Progenitor cell of endocrine pancreas (in vitro differentiated cells): ENCODE measurements at places on chromosomes 5 and 9. TPM values are rescaled to one million over a fixed set of nuclear protein-coding genes. Genes with fewer than 3 reads are reported as not detected.

The SLC36A3 gene
- not detected in 2 replicates for total RNA-seq

DNA sequence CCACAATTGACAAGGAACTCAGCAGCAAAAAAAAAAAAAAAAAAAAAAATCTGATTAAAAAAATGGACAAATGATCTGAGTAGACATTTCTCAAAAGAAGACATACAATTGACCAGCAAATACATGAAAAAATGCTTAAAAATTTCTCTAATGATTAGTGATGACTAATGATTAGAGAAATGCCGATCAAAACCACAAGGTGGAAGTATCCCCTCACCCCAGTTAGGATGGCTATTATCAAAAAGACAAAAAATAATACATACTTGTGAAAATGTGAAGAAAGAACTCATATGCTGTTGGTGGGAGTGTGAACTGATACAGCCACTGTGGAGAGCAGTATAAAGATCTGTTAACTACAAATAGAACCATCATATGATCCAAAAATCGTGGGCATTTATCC lies 245.3 kb downstream of the OSTF1 start:
- no peaks in the 10 kb centered on the region for H3K4me1 ChIP-seq
- H3K36me3 ChIP-seq: no peaks in the 10 kb centered on the region

GRCh38 chr9:134041649-134041962 lies 16.3 kb downstream of the BRD3OS start:
- no peaks in the 10 kb centered on the region for H3K4me1 ChIP-seq
- no peak overlapping the region for H3K4me3 ChIP-seq
- H3K27ac ChIP-seq: no peak overlapping the region
- no peaks in the 10 kb centered on the region for H3K27me3 ChIP-seq

DNA sequence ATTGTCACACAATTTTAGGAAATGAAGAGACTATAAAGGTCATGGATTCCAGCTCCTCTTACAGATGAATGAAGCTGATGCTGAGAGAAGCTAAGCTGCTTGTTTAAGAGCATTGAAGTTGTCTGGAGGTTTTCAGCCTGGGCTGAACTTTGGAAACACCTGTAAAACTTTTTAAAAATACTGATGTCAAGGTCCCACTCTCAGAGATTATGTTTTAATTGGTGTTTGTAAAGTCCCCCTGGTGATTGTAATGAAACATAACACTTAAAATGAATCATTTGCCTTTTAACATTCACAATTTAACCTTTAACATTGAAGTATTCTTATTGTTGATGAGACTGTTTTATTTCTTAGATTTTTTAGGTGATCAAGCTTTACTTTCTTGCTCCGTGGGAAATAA lies 16.4 kb downstream of the RAD23B start:
- H3K4me1 ChIP-seq: peaks cover 16% of the 10 kb centered on the region
- no peaks in the 10 kb centered on the region for H3K27me3 ChIP-seq
- no peak for DNase-seq
- H3K36me3 ChIP-seq: peaks cover 5% of the 10 kb centered on the region
- peak overlapping the region; percentile 10 for H3K27ac ChIP-seq
- H3K4me3 ChIP-seq: no peak overlapping the region

DNA sequence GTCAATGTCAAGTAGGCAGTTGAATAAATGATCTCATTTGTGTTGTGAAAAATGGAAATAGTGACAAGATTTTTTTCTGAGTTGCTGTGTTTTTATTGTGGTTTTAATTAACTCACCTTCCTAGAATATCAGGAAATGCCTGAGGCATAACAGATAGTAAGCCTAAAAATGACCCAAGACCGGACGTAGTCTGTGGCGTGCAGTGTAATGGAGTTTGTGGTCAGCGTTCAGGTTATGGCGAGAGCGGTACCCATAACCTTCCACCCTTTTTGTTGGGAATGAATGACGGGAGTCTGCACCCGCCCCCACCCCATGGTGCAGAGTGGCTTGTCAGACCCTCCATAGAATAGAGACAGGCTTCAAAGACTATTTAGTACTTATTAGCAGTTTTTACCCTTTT lies 119.3 kb downstream of the GALNT10 start:
- H3K4me1 ChIP-seq: peaks cover 4% of the 10 kb centered on the region
- H3K27ac ChIP-seq: no peak overlapping the region
- H3K4me3 ChIP-seq: no peak overlapping the region
- no peaks in the 10 kb centered on the region for H3K27me3 ChIP-seq
- peaks cover 9% of the 10 kb centered on the region for H3K36me3 ChIP-seq

DNA sequence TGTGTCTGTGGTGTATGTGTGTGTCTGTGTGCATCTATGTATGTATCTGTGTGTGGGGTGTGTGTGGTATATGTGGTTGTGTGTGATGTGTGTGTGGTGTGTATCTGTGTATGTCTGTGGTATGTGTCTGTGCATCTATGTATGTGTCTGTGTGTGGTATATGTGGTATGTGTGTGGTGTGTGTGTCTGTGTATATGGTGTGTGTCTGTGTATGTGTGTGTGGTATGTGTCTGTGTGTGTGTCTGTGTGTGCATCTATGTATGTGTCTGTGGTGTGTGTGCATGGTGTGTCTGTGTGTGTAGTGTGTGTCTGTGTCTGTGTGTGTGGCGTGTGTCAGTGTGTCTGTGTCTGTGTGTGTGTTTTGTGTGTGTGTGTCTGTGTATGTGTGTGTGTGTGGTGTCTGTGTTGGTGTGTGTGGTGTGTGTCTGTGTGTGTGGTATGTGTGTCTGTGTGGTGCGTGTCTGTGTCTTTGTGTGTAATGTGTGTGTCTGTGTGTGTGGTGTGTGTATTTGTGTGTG lies 121.9 kb upstream of the MVB12B start:
- no peaks in the 10 kb centered on the region for H3K36me3 ChIP-seq
- no peak for DNase-seq
- H3K27ac ChIP-seq: no peak overlapping the region
- H3K4me1 ChIP-seq: peaks cover 5% of the 10 kb centered on the region

GRCh38 chr9:89675058-89675742 lies 70.4 kb downstream of the GADD45G start:
- H3K4me3 ChIP-seq: no peak overlapping the region
- peaks cover 32% of the 10 kb centered on the region for H3K4me1 ChIP-seq
- peaks cover 15% of the 10 kb centered on the region for H3K27me3 ChIP-seq
- no peak overlapping the region for H3K27ac ChIP-seq
- DNase-seq: peak; percentile 28

The TMEM203 gene
- total RNA-seq: 35.2 and 36.2 TPM in 2 replicates

The PCDHA6 gene
- total RNA-seq: 12.5 and 13.2 TPM in 2 replicates

DNA sequence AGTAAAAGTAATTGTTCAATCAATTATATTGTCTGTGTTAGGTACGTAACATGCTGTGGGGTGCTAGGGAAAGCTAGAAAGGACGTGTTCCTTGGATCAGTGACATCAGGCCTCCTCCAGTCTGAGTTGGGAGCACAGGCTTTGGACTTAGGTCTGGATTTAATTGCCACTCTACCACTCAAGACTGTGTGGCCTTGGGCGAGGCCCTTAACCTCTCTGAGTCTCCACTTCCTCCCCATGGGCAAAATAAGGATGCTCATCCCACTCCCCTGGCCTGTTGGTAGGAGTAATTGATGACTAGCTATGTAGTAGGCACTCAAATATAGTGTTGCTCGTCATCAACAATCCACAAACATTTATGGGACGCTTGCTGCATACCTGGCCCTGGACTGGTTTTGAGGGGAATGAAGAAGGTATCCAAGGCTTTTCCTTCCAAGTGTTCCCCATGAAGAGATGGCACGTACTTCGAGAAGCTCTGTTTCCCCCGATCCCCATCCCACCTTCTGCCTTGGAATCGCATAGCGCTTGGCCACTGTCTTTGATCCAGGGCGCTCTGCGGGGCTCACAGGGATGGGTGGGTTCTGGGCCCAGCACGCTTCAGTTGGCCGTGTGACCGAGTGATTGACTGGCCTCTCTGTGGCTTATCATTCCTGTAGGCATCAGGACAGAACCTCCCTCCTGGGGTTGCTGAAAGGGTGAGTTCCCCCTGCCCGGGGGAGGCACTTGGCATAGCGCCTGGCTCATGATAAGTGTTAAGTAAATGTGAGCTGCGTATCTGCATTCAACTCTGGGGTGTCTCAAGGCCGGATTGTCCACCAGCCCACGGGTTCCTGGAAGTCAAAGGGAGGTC lies 8.1 kb downstream of the FGF18 start:
- H3K36me3 ChIP-seq: no peaks in the 10 kb centered on the region
- DNase-seq: no peak
- no peak overlapping the region for H3K4me3 ChIP-seq
- peaks cover 12% of the 10 kb centered on the region for H3K4me1 ChIP-seq
- H3K27me3 ChIP-seq: peaks cover 11% of the 10 kb centered on the region

GRCh38 chr5:2697041-2697440 lies 54.4 kb downstream of the IRX2 start:
- no peaks in the 10 kb centered on the region for H3K36me3 ChIP-seq
- H3K4me1 ChIP-seq: peaks cover 9% of the 10 kb centered on the region
- H3K27ac ChIP-seq: no peak overlapping the region
- H3K27me3 ChIP-seq: peaks cover 76% of the 10 kb centered on the region
- DNase-seq: no peak

DNA sequence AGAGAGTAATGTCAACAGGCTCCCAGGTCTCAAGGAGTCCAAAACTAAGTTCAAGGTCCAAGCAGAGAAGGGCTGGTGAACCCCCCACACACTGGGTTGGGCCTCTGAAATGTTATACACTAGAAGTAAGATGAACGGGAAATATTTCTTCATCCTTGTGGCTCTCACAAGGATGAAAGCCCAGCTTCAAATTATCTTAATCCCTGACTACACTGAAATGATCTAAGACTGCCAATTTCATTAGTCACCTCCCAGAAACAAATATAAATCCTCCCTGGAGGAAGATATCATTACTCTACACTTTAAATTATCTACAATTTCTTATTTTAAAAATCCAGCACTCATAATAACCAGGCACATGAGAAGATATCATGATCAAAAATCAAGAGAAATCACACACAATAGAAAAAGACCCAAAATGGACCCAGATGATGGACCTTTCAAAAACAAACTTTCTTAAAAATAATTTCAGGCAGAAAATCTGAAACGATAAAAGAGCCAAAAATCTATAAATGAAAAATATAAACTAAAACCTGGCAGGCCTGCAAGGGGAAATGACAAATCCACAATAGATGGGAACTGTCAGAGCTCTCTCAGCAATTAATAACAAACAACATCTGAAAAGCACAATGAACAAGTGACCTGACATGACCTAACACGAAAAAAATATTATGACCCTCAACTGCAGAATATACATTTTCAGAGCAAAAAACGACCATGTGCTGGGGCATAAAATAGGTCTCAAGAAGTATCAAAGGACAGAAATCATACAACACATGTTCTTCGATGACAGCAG lies 117.4 kb downstream of the GPR21 start:
- no peak overlapping the region for H3K27ac ChIP-seq
- peaks cover 17% of the 10 kb centered on the region for H3K4me1 ChIP-seq
- peaks cover 22% of the 10 kb centered on the region for H3K36me3 ChIP-seq
- no peak overlapping the region for H3K4me3 ChIP-seq
- no peaks in the 10 kb centered on the region for H3K27me3 ChIP-seq

DNA sequence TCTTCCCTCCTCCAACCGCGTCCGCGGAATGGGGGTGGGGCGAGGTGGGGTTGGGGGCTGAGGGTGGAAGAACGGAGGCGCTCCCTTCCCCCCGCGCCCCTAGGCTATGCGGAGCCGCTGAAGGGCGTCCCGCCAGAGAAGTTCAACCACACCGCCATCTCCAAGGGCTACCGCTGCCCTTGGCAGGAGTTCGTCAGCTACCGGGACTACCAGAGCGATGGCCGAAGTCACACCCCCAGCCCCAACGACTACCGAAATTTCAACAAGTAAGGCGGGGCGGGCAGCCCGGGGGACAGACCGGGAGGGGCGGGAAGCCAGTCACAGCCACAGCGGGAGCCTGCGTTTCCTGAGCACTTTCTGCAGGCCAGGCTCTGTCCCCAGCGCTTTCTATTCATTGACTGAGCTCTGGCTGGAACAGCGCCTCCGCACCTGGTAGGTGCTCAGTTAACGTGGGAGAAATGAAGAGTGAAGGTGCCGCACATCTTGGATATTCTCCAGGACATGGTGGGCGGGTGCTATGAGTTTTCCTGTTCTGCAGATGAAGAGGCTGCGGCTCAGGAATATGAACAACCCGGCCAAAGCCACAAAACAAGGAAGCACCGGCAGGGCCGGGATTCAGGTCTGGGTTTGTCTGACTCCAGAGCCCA lies 11.3 kb downstream of the MYOZ3 start:
- no peaks in the 10 kb centered on the region for H3K36me3 ChIP-seq
- peaks cover 23% of the 10 kb centered on the region for H3K27me3 ChIP-seq
- peak overlapping the region; percentile 73 for H3K4me3 ChIP-seq
- no peak for DNase-seq
- no peaks in the 10 kb centered on the region for H3K4me1 ChIP-seq

GRCh38 chr5:37955748-37956147 lies 115.9 kb upstream of the GDNF start:
- H3K27me3 ChIP-seq: no peaks in the 10 kb centered on the region
- DNase-seq: no peak
- no peaks in the 10 kb centered on the region for H3K4me1 ChIP-seq
- no peak overlapping the region for H3K27ac ChIP-seq

The CEMIP2 gene
- 56.7 and 65.1 TPM in 2 replicates for total RNA-seq

GRCh38 chr9:14888272-14888671 lies 22.0 kb downstream of the FREM1 start:
- H3K27ac ChIP-seq: no peak overlapping the region
- DNase-seq: no peak
- H3K27me3 ChIP-seq: no peaks in the 10 kb centered on the region
- H3K4me3 ChIP-seq: no peak overlapping the region
- peaks cover 17% of the 10 kb centered on the region for H3K4me1 ChIP-seq
- H3K36me3 ChIP-seq: no peaks in the 10 kb centered on the region

- H3K36me3 ChIP-seq: no peaks in the 10 kb centered on the region
- H3K27ac ChIP-seq: no peak overlapping the region
- H3K4me3 ChIP-seq: no peak overlapping the region
- no peak for DNase-seq
- H3K4me1 ChIP-seq: no peaks in the 10 kb centered on the region
Measured at GRCh38 chr5:124263680-124264491, 482.6 kb downstream of the ZNF608 start.

GRCh38 chr9:7510199-7510598 lies 289.4 kb downstream of the DMAC1 start:
- peaks cover 5% of the 10 kb centered on the region for H3K27me3 ChIP-seq
- no peak overlapping the region for H3K4me3 ChIP-seq
- no peaks in the 10 kb centered on the region for H3K36me3 ChIP-seq
- peaks cover 6% of the 10 kb centered on the region for H3K4me1 ChIP-seq

DNA sequence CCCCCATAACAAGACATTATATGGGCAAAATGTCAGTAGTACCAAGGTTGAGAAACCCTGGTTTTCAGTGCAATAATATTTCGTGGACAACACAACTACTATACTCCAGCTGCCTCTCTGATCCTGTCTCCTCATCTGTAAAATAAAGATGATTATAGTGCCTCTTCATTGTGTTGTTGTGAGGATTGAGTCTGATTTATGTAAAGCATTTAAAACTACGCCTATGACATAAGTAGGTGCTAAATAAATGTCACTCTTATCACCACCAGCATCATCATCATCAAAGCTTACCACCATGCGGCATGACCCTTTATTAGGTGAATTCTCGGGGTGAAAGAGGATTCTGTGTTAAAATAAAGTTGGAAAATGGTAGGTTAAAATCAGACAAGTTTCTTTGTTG lies 67.8 kb upstream of the IFNE start:
- no peak overlapping the region for H3K27ac ChIP-seq
- no peak for DNase-seq
- peaks cover 42% of the 10 kb centered on the region for H3K4me1 ChIP-seq
- H3K27me3 ChIP-seq: no peaks in the 10 kb centered on the region
- no peak overlapping the region for H3K4me3 ChIP-seq

The AGXT2 gene
- total RNA-seq: not detected in 2 replicates

The ELOVL7 gene
- 14.5 and 18.0 TPM in 2 replicates for total RNA-seq

The EGFLAM gene
- 0.18 and 0.69 TPM in 2 replicates for total RNA-seq

The DTWD2 gene
- total RNA-seq: 7.7 and 8.7 TPM in 2 replicates

The TMC1 gene
- not detected in 2 replicates for total RNA-seq
